ENCODE measurements at places on chromosomes 2 and 18. TPM values are rescaled to one million over a fixed set of nuclear protein-coding genes. Genes with fewer than 3 reads are reported as not detected.

KLHL14 gene
- 0.20 TPM for total RNA-seq

DNA sequence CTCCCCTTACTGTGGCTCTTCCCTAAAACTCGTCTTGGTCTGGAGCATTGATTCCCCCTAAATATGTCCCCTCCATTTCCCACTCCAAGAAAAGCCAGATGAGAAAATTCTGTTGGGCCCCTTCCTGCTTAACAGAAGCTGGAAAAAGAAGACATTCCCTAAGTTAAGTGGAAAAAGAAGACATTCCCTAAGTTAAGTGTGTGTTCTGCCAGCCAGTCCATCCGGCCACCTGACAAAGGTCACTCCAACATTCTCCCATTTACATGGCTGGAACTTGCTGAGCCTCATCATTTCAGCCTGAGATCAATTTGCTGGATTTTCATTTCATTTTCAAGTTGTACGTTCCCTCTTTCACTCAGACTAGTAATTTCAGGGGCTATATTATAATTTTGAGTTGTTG lies 52.0 kb downstream of the LYPD1 start:
- H3K4me3 ChIP-seq: no peak overlapping the region
- H3K4me1 ChIP-seq: no peaks in the 10 kb centered on the region
- H3K36me3 ChIP-seq: no peaks in the 10 kb centered on the region
- no peak for DNase-seq
- H3K27me3 ChIP-seq: no peaks in the 10 kb centered on the region

DNA sequence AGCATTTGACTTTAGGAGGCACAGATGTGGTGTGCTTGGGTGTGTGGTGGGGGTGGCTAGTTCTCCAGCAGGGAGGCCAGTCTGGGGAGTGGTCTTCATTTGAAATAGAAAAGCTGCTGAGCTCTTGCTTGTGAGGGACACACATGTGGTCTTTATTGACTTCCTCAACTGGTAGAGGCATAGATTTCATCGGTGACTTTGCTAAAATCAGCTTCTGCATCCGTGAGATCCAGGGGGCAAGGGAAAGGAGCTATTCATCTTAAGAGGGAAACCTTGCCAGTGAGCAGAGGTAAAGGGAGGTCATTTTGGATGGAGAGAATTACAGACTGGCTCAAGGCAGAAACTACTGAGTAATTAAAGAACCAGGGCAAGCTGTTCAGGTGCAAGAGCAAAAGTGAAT lies 4.7 kb downstream of the MAPRE3 start:
- H3K27me3 ChIP-seq: peaks cover 3% of the 10 kb centered on the region
- DNase-seq: no peak
- H3K36me3 ChIP-seq: no peaks in the 10 kb centered on the region

DNA sequence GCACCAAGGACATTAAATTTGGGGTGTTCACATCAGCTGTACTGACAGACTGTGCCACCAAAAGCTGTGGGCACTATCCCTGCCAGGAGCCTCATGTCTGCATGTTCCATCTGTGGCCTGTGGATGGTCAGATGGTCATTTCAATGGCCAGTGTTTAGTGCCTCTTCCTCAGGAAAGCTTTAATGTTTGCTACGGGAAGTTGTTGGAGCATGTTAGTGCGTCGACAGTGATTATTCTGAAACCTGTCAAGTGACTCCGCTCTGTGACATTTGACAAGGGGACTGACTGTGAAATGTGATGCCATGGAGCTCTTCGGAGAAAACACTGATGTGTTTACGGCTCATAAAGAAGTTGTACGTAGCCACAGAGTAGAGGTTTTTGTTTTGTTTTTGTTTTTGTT lies 18.7 kb upstream of the RGPD4 start:
- no peaks in the 10 kb centered on the region for H3K27me3 ChIP-seq
- H3K4me1 ChIP-seq: no peaks in the 10 kb centered on the region
- no peak overlapping the region for H3K27ac ChIP-seq
- H3K36me3 ChIP-seq: no peaks in the 10 kb centered on the region
- no peak overlapping the region for H3K4me3 ChIP-seq

HK2 gene
- 102 TPM for total RNA-seq

All from activated naive CD8-positive, alpha-beta T cell treated with anti-CD3 and anti-CD28 coated beads for 36 hours (primary cell).